ENCODE measurements at places on chromosomes 5 and 9.

GRCh38 chr9:137087409-137087925 is 682 bp downstream of the MAN1B1 start:
- no peak for DNase-seq

DNA sequence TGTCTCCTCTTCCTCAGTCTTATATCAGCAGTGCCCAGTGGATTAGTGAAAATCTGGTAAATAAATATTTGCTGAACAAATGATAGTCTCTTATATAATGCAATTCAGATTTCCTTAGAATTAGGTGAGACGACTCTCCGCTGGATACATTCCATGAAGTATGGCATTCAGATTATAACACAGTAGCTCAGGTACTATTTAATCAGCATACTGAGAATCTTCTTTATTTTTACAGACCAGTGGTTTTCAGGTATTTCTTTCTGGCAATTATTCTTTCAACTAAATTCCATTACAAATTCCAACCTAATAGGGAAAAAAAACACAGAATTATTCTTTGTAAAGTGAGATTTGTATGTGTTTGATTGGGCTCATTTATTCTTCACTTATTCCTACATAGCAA is 435.5 kb downstream of the TAF11L14 start:
- no peak for DNase-seq

- no peak for DNase-seq
These were observed 121.0 kb downstream of the RGS3 start for GRCh38 chr9:113584428-113585084.

- no peak for DNase-seq
These were observed 28.7 kb downstream of the DIAPH1 start for GRCh38 chr5:141590127-141590526.

- no peak for DNase-seq
These were observed 51.3 kb upstream of the SUB1 start for GRCh38 chr5:32534041-32534440.
